ENCODE measurements at places on chromosomes 6 and 20.

DNA sequence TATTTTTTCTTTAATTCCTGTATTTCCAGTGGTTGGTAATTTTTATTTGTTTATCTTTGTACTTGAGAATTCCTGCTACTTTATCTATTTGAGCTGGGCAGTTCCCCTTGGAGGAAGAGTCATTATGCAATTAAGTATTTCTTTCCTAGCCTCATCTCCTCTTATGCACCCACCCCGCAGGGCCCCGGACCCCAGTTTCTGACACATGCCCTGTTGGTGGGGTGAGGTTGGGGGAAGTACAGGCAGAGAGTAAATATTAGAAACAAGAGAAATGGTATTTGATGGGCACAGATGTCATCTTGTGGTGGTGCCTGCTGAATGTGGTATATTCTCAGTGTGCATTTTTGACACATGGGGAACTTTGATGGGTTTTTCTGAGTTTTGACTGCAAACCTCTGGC lies 602.7 kb upstream of the NOX3 start:
- no peak for DNase-seq

- no peak for DNase-seq
Observed at GRCh38 chr6:72561629-72562028, 60.2 kb upstream of the KCNQ5 start.

- DNase-seq = no peak
Observed at GRCh38 chr20:11451793-11452291, 465.9 kb upstream of the BTBD3 start.

- no peak for DNase-seq
Observed at GRCh38 chr6:46530896-46531295, 39.6 kb upstream of the RCAN2 start.

- no peak for DNase-seq
Observed at GRCh38 chr20:21099751-21100577, 6.2 kb downstream of the LINC00237 start.

DNA sequence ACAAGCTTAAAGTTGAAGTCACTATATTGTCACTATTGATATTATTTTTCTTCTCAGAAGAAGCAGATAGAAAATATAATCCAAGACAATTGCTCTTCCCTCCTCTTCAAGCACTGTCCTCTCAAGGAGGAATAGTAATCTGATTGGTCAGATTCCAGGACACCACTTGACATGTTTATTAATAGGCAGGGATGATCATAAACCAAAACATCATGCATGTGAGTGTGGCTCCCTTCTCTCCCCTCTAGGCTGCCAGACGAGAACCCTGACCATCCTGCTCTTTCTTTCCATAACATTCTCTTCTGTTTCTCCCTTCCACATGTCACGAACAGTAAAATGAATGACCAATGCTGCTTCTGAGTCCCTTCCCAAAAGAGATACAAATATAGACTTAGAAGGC lies 7.5 kb downstream of the ATG5 start:
- no peak for DNase-seq

DNA sequence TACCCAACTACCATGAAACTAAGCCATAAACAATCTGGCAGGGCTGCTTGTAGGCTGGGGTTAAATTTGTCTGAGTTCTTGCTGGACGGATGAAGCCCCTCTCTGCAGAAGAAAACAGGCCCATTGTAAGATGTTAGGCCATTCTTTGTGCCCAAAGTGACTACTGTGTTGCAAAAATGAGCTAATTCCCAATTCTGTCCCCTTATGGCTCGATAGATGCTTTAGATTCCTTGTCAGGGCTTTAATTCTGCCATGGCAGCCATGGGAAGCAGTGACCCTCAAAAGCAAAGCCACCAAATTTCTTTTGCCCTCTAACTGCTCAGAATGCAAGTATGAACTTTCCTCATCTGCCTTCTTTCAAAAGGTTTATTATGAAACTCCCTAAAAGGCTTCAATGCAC lies 45.2 kb downstream of the LAMA4 start:
- no peak for DNase-seq

- no peak for DNase-seq
Observed at GRCh38 chr6:32912951-32913350, 27.9 kb downstream of the HLA-DMB start.
